T47D (cell line): ENCODE measurements at places on chromosomes 7 and 10.

GRCh38 chr7:141072548-141073172, 1.2 kb upstream of the TMEM178B start:
- DNase-seq = peak; percentile 82

DNA sequence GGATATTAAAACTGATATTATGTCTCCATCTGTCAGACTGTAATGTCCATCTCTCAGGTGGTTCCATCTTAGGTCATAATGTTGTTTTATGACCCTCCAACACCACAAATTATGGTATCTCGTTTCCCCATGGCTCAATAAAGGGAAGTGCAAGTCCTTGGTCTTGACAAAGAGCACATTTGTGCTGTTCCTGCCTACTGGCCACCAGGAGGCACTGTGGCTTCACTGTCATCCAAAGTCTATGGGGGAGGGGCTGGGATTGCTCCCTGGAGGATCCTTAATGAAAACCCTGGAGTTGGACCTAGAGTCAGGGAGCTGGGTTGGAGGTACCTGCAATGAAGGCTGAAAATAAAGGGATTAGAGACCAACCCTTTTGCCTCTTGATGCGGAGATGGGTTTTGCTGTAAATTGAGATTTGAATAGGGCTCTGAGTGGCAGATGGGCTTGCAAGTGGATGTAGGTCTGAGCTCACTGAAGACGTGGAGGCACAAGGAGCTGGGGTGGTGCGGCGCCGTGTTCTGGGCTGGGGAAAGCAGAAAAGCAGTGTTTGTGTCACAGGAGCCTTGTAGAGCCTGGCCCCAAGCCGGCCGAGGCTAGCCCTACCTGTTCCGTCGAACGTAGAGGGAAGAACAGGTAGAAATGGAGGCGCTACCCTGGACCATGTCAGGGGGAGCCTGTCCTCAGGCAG, 180.5 kb upstream of the PRSS58 start:
- DNase-seq = no peak

- DNase-seq = peak; percentile 47
Observed at GRCh38 chr10:102230264-102230860, 4.3 kb downstream of the ELOVL3 start.

- peak; percentile 68 for DNase-seq
Observed at GRCh38 chr10:9342885-9343570, 1288.5 kb downstream of the GATA3 start.

DNA sequence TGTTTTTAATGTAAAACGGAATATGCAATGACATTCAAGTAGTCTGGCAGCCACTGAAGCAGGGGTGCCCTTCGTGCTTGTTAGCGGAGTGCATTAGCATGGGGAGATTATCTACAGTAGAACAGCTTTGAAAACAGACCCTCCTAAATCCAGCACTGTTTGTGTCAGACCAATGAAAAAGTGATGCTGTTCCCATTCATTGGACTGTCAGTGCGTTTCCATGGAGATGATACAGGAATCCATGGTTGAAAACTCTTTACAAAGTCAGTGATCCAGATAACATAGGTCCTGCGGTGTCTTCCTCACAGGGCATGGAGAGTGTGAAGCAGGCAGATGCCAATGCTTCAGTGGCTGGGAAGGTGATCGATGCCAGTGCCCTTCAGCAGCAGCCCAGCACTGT, 73.6 kb downstream of the ITGB8 start:
- no peak for DNase-seq

DNA sequence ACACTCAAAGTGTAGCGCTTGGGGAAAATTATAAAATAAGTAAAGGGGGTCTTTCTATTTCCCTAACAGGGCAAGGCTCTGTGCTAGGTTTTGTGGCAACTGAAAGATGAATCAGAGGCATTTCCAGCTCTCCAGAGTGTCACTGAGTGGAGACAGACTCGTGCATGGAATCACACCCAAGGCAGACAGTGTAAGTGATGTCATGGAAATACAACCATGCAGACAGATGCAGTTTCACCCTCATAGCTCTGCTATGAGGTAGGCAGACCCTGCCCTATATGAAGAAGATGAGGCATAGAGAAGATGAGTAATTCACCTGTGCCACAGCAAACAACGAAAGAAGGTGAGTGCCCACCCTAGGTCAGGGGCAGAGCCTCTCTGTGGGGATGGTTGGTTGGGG, 57.2 kb upstream of the PITRM1 start:
- no peak for DNase-seq

GRCh38 chr10:62172465-62172864, 96.2 kb downstream of the RTKN2 start:
- DNase-seq = no peak

DNA sequence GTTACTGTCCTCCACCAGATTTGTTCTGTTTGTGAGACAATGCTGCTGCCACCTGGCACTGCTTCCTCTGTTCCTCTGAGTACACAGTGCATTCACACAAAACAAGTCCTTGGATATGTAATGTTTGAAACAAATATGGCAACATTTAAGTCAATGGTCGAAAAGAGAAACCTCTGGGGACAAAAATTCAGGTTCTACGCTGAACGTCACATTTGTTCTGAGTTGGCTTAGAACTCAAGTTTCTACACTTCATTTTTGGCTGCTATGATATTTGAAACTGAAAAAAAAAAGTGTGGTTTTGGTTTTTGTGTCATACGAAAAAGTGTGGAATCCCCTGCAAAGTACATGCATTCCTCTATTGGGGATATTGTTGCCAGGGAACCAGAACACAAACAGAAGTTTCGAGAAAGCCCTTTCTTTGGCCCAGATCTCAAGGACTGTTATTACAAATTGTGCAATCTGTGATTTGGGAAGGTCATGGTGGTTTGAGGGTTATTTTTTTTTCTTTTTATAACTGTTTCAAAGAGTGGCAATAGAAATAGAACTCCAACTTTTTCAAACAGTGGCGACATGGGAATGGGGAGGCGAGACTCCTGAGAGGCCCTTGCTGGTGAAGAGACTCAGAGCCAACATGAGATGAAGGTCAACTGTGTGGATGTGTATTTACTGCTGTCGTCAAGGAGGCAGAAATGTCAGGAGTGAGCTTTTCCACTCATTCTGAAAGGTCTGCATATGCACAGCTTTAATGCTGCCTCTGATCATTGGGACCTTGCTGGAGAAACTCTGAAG, 127.5 kb downstream of the CUBN start:
- no peak for DNase-seq

DNA sequence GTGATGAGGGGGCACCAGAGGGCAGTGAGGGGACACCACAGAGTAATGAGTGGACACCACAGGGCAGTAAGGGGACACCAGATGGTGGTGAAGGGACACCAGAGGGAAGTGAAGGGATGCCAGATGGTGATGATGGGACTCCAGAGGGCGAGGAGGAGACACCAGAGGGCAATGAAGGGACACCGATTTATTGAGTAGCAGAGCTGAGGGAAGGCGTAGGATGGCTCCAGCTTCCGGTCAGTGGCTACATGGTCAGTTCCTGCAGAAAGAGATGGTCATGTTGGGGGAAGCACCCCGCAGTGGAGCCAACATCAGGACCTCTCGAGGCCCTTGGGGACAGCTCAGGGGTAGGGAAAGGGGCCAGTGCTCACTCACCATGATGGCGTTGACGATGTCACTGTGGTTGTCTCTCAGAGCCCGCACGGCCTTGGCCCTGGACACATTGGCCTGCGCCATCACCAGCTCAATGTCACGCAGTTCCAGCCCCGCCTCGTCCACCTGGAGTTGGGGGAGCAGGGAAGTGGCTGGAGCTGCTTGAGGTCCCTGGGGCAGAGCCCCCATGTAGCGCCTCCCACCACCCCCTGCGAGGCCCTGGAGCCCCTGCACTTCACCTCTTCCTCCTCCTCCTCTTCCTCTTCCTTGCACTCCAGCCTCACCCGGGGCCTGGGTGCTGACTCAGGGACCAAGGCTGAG, 8.4 kb downstream of the NACAD start:
- no peak for DNase-seq

DNA sequence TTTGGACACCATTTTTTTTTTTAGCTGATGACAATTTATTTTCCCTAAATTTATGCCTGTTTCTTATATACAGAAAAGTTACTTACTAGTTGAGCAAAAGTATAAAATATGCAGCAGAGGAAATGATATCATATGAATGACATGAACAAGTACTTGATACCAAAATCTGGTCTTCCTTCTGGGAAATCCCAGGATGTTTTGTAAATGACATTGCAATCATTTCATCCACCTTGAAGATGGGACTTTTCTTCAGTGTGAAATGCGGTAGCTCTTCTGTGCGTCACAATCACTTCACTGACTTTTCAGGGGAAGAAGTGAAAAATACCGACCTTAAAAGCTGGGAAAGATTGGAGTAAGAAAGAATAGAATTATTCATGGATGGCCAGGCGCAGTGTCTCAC, 23.8 kb downstream of the C1QL3 start:
- DNase-seq = no peak

- DNase-seq = no peak
Observed at GRCh38 chr7:108328174-108328651, 128.0 kb downstream of the NRCAM start.

- DNase-seq = no peak
Observed at GRCh38 chr10:114284346-114285071, 45.5 kb downstream of the VWA2 start.

GRCh38 chr7:1961701-1962276, 271.0 kb downstream of the MAD1L1 start:
- DNase-seq = no peak

DNA sequence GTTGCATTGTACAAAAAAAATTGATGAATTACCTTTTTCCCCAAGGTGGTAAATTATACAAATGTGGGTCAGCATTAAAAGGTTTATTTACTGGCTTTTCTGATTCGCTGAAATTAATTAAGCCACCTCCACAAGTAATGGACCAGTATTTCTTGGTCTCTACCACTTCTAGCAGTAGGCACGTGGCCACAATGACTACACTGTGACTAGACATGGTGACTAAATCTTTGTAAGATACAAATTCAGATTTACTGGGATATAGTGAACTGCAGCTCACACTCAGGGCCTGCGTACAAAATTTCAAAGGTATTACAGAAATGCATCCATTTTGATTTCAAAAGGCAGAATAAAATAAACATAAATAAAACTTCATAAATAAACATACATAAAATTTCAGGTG, 10.9 kb downstream of the HPSE2 start:
- no peak for DNase-seq

DNA sequence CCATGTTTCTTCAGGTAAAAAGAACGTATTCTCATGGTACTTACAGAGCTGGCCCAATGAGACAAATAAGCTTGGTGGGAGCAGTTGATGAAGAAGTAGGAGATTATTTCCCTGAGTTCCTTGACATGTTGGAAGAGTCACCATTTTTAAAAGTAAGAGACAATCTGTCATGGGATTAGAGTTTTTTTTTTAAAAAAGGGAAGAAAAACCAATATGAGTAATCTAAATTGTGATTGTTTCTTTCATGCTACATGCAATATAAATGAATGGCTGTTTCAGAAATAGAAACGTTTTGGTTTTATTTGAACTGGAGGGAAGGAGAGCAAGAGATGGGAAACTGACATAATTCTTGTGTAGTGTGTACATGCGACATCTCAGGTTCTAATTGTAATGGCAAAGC, 32.8 kb downstream of the TMEM60 start:
- DNase-seq = no peak

DNA sequence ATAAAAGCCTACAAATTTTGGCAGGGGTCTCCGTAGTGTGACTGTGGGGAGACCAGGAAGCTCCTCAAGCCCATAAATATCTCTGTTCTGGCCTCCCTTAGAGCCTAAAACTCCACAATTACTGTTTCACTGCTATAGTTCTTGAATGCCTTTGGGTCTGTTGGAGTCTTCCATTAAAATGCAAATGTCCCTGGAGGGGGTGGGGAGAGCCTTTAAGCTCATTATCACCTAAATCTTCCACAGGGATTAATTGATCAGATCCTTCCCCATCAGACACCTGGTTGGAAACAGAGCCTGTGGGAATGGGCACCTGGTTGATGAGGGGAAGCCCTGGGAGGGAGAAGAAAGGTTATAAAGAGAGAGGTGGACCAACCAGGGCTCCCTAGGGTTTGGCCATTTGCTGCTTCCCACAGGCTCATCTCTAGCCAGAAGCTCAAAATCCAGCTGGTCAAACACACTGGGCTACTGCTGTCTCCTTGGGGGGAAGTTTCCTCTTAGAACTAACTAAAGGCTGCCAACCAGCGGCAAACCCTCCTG, 718.2 kb downstream of the LRMDA start:
- DNase-seq = no peak

GRCh38 chr10:69629897-69630650, at the start of gene FAM241B:
Gene FAM241B (plus strand): TSS chr10:69630247. CDS start chr10:69631744, 1,497 bp downstream.
- DNase-seq = peak; percentile 77

GRCh38 chr7:75572814-75573213, 80.7 kb downstream of the SPDYE5 start:
- DNase-seq = no peak

DNA sequence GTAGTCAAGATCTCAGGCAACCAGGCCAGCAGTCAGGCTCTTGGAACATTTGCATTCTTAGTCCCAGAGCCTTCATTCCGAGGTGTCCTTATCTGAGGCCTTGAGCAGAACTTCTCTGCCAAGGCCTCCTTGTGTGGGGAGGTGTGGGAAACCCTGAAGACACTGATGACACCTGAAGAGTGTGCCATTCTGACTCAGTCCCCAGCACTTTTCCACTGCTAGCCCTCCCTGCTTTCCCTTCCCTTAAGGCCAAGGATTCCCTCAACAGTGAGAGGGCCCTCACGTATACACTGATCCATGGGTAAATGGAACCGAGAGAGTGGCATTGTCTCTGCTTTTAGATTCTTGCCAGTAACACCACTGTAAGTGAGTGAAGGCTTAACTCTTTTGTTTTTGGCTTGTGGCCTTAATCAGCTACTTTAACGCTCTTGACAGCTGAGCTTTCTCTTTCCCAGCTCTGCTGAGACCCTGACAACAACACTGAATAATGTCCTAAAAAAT, 30.3 kb downstream of the TRDMT1 start:
- DNase-seq = no peak

- no peak for DNase-seq
Observed at GRCh38 chr10:36559412-36560400, 565.7 kb upstream of the ANKRD30A start.

- no peak for DNase-seq
Observed at GRCh38 chr7:20906801-20907453, 120.2 kb upstream of the SP8 start.

GRCh38 chr10:129880191-129880870, 83.7 kb downstream of the EBF3 start:
- DNase-seq = peak; percentile 3

- no peak for DNase-seq
Observed at GRCh38 chr7:114925434-114925833, 3.5 kb downstream of the MDFIC start.

DNA sequence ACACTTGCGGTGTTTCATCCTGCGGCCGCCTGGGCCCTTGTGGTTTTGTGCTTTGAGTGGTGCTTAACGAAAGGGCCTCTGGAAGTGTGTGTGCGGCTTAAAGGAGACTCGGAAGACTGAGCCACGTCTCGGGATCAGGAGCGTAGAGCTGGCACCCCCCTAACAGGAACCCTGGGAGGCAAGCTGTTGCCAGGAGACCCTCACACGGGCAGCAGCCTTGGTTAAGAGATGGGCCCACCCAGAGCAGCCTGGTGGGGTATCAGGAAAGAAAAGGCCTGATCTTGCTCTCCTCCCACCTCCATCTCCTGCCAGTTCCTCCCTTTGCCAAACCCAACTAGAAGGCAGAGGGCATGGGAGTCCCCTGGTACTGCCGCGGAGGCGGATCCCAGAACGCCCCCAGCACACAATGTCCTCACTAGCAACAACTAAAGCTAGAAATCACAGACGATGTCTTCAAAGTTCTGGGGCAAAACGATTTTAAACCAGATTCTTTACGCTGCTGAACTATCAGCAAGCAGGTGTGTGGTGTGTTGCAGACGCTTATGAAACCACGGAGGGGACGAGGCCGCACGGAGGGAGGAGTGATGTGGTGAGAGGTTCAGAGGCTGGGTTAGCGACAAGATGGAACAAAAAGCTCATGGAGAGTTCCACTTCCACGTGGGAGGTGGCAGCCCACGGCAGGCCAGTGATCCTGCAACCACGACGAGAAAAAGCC, 67.0 kb upstream of the INPP5A start:
- no peak for DNase-seq

- DNase-seq = no peak
Observed at GRCh38 chr10:22666287-22667092, 47.9 kb downstream of the PIP4K2A start.
